Stimulated activated CD8-positive, alpha-beta memory T cell treated with anti-CD3 and anti-CD28 coated beads, Interleukin-7, amount 100 ng/mL, for 24 hours (primary cell): ENCODE measurements at places on chromosomes 7 and 10.

DNA sequence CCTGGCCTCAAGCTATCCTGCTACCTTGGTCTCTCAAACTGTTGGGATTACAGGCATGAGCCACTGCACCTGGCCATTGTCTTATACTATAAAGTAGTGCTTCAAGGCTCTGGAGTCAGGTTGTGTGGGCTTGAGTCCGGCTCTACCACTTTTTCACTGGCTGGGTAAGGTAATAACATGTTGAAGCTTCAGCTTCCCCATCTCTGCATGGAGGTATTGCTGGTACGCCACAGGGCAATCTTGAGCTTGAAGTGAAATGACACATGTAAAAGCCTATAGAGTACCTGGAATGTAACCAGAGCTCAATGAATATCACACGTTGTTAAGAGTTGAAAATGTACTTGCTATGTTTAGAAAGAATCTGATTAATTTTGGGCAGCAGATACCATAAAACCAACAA is 120.8 kb downstream of the POU6F2 start:
- no peak for DNase-seq

GRCh38 chr10:88070080-88070880 is 206.9 kb downstream of the PTEN start:
- no peak for DNase-seq

DNA sequence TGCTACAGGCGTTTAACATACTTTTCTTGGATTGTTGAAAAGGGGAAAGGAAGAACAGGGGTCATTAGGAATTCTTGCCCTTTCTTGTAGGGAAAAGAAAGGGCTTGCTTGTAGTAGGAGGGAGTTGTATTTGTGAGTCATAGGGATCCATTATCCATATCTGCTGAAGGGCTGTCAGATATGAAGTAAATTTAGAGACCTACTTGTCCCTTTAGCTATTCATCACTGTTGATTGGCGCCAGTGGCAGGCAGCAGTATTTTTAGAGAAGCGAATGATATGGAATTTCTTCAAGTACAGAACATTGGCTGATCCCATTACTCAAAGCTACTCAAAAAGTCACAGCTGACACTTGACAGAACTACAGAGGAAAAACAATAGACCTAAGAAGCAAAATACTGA is 97.7 kb downstream of the CELF2 start:
- no peak for DNase-seq

DNA sequence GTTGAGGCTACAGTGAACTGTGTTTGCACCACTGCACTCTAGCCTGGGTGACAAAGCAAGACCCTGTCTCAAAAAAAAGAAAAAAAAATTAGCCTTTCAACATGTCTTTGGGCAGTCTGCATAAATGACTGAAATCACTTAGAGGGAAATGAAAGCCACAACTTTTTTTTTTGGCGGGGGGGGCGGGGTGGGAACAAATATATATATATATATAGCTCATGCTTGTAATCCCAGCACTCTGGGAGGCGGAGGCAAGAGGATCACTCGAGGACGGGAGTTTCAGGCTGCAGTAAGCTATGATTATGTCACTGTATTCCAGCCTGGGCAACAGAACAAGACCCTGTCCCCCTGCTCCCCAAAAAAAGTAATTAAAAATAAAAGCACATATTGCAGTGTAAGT is 23.4 kb upstream of the MICU1 start:
- DNase-seq: no peak

GRCh38 chr7:90692947-90693346 is 96.8 kb downstream of the CDK14 start:
- DNase-seq: no peak

- DNase-seq: no peak
Measured at GRCh38 chr10:70970830-70971229, 82.5 kb upstream of the PCBD1 start.

DNA sequence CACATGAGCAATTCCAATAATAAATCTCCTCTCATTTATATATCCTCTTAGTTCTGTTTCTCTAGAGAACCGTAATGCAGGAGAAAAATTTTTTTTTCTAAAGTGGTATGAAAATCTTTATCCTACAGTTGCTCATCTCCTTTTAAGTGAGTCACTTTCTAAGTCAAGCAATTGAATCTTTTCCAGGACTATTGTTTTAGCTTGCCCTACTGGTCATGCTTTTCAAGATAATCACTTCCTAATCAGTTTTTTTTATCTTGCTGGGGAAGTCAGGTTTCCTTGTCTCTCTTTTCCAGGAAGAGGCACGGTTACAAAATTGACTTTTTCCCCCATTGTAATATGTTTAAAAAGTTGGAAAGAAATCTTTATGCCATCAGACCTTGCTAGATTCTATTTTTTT is 44.0 kb downstream of the INPP5F start:
- DNase-seq: no peak

DNA sequence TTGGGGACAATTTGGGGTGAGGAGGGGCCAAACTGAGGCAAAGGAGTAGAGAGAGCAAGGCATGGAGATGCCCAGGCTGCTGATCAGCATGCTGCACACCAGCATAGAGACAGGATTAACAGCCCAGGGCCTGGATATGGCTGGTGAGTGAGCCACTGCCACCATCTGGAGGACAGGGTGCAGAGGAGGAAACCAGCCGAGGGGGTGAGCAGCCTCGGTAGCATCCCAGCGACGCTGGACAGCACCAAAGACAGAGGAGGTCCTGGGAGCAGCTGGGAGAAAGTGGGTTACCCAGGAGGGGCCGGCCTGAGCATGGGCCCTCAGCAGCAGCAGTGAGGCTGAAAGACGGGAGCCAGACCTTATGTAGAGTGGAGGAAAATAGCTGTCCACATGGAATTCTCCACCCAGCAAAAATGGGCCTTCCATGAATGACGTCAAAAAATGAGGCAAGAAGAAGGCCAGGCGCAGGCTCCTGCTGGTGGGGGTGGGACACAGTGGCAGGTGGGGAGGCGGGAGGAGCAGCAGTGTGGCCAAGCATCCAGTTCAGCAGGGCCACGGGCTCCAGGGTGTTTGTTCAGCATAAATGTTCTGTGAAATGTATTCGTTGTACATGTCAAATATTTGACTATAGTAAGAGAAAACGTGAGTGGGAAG is 16.7 kb downstream of the RET start:
- DNase-seq: no peak

GRCh38 chr10:5976512-5977470 is 552 bp downstream of the IL15RA start:
- peak; percentile 19 for DNase-seq

DNA sequence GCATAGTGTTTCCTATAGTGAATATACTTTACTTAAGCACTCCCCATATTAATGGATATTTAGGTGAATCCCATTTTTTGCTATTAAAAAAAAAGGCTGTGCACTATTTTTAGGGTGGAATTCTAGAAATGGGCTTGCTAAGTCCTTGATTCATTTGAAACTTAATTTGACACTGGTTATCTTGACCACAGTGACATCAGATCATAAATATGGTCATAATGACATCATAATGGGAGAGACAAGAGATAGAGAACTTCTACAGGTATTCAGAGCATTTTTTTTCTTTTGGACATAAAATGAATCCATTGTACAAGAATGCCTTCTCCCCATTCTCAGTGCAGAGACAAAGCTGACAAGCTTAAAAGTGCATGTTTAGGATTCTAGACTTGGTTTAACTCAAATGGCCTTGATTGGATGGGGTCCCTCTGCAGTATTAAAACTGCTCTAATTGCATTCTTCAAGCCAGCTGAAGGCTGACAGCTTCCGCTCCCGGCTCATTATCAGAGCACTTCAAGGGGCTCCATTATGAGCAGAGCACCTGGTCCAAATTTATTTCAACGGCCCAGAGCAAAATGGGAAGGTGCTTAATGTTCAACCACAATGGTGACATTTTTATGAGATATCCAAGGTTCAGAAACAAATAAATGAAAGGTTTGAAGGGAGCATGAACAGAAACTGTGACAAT is 104.8 kb downstream of the JAZF1 start:
- no peak for DNase-seq

DNA sequence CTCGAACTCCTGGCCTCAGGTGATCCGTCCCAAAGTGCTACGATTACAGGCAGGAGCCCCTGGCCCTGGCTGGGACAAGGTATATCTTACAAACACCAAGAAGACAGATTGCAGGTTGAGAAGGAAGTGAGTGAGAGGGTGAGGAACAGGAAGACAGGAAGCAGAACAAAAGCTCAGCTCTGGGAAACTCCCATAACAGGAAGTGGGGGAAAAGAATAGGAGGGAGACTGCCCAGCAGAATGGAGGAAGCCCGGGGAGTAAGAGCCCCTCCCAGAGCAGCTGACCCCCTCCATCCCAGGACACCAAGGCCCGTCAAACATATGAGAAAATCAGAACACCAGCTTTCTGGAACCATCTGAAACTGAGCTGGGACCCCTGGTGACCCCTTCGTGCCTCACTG is 2.9 kb downstream of the TECPR1 start:
- no peak for DNase-seq

GRCh38 chr10:78870458-78870857 is 198.3 kb upstream of the ZMIZ1 start:
- no peak for DNase-seq

DNA sequence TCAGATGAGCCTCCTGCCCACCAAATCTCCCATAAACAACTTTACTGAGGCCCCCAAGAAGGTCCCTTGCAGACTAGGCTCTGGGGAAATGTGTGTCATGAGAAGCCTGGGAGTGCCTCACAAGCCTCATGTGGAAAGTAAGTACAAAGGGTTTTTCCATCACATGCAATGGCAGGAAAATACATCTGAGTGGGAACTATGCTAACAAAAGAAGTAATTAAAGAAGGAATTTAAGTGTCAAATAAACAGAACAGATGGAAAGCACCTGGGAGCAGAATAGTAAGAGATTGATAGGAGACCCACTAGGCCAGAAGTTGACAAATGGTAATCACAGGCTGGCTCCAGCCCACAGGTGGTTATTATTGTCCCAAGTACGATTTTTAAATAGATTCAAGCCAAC is 20.5 kb downstream of the GSAP start:
- DNase-seq: no peak

- no peak for DNase-seq
Measured at GRCh38 chr7:8060241-8060640, 91.6 kb downstream of the GLCCI1 start.

DNA sequence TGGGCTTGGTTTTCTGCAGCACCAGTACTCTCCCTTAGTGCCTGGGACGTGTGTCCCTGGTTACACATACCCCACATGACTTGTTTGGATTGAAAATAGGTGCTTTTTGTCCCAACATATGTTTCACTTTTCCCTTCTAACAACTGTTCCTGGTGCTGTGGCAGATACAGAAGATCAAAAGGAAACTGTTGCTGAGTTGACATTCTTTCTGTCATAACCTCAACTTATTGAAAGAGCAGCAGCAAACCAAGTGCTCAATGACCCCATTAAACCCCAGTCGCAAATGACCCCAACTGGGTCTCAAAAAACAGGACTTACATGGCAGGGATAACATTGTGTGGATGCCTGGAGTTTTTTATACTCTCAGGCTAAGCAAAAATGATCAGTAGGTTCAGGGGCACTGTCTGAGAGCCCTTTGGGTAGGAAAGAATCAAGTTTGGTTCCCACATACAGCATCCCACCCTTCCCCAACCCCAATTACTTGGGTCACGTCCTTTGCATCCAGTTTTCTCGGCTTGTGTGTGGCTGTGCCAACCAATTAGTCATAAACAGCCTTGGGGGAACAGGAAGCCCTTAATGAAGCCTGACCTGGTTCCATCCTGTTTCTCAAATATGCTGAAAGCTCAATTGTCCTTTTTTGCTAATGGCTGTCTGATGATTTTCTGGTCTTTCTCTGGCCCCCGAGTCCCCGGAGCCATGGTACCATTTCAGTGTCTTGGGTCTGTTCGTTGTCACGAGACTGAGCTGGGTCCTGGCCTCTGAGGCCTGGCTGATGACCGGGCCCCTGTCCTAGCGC is 4.9 kb downstream of the HKDC1 start:
- DNase-seq: no peak

DNA sequence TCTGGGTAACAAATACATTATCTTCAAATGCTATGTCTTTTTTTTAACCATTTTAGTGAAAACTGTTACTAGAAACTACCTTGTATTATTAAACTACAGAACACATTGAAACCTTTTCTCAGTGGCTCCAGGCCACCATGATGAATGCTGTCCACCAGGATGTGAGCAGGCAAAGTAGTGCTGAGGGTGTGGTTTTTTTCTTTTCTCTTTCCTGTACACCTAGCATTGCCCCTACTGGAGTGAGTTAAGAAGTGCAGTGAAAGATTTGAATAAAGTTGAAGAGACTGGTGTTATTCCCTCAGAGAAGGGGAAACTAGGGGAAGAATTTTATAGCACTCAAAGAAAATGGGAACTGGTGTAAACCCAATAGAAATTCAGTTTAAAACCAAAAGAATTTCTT is 120.0 kb upstream of the SAMD8 start:
- DNase-seq: no peak

DNA sequence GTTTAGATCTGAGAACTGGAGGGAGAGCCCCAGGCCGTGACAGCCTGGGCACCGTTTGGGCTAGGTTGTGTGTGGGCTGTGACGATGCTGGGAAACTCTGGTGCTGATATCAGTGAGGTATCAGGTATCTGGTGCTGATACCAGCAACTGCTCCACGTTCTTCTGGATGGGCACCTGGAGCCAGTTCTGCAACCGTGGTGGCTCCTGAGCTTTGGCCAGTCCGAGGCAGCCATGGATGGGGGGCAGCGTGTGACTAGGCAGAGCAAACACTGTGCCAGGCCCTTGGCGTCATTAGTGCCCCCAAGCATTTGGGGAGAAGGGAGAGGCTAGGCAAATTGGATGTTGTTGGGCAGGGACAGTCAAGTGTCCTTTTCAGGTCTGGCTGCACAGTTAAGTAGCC is 57.9 kb downstream of the ZNF467 start:
- no peak for DNase-seq

GRCh38 chr10:100192350-100192749 is 6.5 kb upstream of the ERLIN1 start:
- DNase-seq: no peak

DNA sequence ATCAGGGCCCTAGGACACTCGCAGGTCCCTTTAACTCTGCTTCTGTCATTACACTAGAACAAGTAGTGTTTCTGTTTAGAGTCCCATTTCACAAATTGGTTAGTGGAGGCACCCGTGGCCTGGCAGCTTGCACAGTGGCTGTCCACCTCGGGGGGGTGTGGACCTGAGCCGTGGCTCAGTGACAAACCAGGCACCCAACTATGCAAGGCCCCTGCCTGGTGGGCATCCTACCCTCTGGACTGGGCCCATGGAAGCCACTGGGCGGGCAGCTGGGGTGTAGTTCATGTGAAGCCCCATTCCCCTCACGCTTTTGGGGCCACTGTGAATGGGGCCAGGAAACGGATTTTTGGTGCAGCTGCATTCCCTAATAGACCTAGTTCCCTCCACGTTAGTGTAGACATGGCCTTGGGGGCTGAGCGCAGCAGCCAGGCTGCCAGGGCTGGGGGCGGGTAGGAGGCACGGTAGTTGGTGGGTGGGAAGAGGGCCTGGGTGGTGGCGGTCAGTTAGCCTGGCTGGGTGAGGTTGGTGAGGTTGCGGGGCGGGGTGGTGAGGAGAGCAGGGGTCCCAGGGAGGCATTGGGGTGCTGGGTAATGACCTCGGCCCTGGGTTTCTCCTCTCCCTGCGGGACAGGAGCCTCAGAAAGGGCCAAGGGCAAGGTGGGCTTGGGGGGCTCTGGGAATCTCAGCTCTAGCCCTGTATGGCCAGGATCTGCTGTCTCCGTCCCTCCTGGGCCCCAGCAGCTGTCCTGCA is 18.7 kb downstream of the ZNF316 start:
- no peak for DNase-seq
